T-helper 1 cell (primary cell): ENCODE measurements at places on chromosomes 3 and 15.

- no peak for DNase-seq
Measured at GRCh38 chr3:78986416-78987101, 781.2 kb downstream of the ROBO1 start.

- DNase-seq, result no peak
Measured at GRCh38 chr3:148962513-148962912, 28.8 kb upstream of the GYG1 start.

- DNase-seq, result no peak
Measured at GRCh38 chr15:96268442-96269204, 61.9 kb upstream of the NR2F2 start.

DNA sequence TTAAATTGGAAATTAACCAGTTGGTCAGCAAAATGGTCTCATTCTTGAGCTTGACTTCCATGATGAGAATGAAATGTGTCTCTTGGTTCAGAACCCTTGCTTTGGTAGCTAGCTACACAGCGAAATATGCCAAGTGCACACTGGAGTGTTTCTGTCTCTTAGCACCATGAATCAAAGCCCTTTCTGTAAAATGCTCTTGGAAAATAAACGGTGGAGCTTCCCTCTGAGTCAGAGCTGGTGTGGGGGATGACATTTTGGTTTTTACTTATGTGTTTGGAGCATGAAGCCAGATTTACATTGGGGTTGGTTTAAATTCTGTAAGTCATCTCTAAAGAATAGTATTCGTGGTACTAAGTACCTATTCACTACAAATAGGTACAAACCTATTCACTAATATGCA lies 85.1 kb upstream of the NANOGP8 start:
- no peak for DNase-seq

- no peak for DNase-seq
Measured at GRCh38 chr3:177419904-177420601, 222.8 kb upstream of the TBL1XR1 start.

DNA sequence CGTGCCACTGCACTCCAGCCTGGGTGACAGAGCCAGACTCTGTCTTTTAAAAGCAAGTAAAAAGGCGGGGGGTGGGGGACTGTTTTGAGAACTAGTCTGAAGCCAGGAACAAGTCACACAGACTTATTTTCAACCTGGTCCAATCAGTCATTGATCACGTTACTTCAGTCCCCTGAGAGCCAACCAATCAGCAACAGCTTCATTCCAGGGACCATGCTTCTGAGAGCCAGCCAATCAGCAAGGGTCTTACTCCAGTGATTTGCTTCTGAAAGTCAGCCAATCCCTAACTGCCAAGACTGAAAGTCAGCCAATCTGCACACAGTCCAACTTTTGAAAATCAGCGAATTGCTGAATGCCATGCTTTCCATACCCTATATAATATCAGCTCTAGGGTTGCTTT lies 48.6 kb upstream of the C15orf39 start:
- no peak for DNase-seq

DNA sequence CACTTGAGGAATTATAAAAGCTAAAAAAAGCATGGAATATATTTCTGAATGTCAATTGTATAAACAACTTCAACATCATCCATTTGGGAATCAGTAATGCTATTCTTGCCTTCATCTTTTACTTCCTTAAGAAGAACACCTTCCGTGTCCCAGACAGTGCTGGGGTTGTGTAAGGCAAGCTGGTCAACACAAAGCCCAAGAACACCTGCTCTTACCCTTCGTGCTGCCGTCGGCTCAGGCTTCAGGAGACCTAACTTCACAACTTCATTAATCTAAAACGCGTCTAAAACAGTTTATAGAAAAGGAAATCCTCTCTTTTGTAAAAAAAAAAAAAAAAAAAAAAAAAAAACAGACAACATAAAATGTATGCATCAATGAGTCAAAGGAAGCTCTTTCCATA lies 81.3 kb downstream of the ABI3BP start:
- no peak for DNase-seq

- DNase-seq, result no peak
Measured at GRCh38 chr3:99418709-99419108, 219.7 kb upstream of the COL8A1 start.
